ENCODE measurements at places on chromosomes 4 and X. TPM values are rescaled to one million over a fixed set of nuclear protein-coding genes. Genes with fewer than 3 reads are reported as not detected.

The IL15 gene
- polyA plus RNA-seq = 7.0 TPM

GRCh38 chr4:59770601-59771264 is 1429.4 kb upstream of the ADGRL3 start:
- H3K4me3 ChIP-seq = no peak overlapping the region
- H3K27me3 ChIP-seq = no peaks in the 10 kb centered on the region
- no peaks in the 10 kb centered on the region for H3K4me1 ChIP-seq

GRCh38 chrX:141969706-141970105 is 66.0 kb downstream of the MAGEC1 start:
- no peak overlapping the region for H3K27ac ChIP-seq
- no peaks in the 10 kb centered on the region for H3K27me3 ChIP-seq
- no peaks in the 10 kb centered on the region for H3K4me1 ChIP-seq
- no peak for DNase-seq
- no peaks in the 10 kb centered on the region for H3K36me3 ChIP-seq

GRCh38 chr4:1192091-1192492 is 19.7 kb upstream of the SPON2 start:
- peaks cover 3% of the 10 kb centered on the region for H3K4me1 ChIP-seq
- H3K4me3 ChIP-seq = no peak overlapping the region
- no peaks in the 10 kb centered on the region for H3K27me3 ChIP-seq
- no peaks in the 10 kb centered on the region for H3K36me3 ChIP-seq
- no peak overlapping the region for H3K27ac ChIP-seq

- H3K27ac ChIP-seq = peak within 1 kb of the TSS; percentile 72
- peak; percentile 1 for DNase-seq
- H3K4me1 ChIP-seq = peaks cover 14% of the 10 kb centered on the region
- peak within 1 kb of the TSS; percentile 88 for H3K4me3 ChIP-seq
Measured at GRCh38 chrX:18983666-18984380, at the start of gene PHKA2. PHKA2 (minus strand) TSS chrX:18984114; CDS start chrX:18983932, 182 bp downstream.

DNA sequence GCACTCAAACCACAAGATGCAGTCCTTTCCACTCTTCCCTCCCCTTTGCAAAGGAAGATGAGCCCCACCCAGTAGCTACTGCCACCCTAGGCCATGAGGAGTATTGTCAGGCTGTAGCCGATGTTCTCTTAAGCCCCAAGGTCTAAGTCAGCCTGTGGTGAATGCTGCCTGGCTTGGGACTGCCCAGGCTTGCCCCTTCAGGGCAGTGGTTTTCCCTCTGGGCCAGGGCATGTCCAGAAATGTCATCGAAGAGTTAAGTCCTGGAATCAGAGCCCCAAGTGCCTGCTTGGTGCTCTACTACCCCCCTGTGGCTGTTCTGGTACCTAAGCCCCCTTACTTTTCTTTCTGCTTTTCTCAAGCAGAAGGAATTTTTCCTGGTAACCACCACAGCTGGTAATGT is 11.8 kb upstream of the PGK1 start:
- H3K4me1 ChIP-seq = no peaks in the 10 kb centered on the region
- no peak overlapping the region for H3K27ac ChIP-seq
- H3K27me3 ChIP-seq = peaks cover 6% of the 10 kb centered on the region
- DNase-seq = no peak
- H3K4me3 ChIP-seq = no peak overlapping the region
- H3K36me3 ChIP-seq = no peaks in the 10 kb centered on the region

Measured in naive B cell (primary cell).